ENCODE measurements at places on chromosomes 5 and 9.

- DNase-seq = no peak
Measured at GRCh38 chr5:114857941-114858551, 311.7 kb downstream of the TRIM36 start.

DNA sequence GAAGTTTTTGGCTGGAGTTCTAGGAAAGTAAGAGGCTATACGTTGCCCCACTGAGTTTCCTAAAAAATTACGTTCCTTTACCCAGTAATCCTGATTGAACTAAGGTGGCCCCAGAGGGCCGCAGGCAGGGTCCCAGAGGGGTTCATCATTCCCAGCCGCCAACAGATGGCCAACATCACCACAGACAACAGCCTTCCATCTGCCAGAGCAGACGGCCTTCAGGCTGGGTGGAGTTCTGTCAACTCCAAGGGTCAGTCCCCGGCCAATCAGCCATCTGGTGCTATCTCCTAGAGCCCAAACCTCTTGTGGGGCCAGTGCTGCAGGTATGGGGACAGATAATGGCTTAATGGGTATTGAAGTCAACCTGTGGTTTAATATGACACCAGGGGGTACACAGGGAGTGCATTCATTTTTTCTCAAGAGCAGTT lies 30.4 kb downstream of the TBC1D2 start:
- no peak for DNase-seq

- no peak for DNase-seq
Measured at GRCh38 chr5:147689426-147689825, 93.1 kb downstream of the JAKMIP2 start.

- DNase-seq = no peak
Measured at GRCh38 chr9:22111954-22112247, 102.8 kb upstream of the CDKN2B start.

DNA sequence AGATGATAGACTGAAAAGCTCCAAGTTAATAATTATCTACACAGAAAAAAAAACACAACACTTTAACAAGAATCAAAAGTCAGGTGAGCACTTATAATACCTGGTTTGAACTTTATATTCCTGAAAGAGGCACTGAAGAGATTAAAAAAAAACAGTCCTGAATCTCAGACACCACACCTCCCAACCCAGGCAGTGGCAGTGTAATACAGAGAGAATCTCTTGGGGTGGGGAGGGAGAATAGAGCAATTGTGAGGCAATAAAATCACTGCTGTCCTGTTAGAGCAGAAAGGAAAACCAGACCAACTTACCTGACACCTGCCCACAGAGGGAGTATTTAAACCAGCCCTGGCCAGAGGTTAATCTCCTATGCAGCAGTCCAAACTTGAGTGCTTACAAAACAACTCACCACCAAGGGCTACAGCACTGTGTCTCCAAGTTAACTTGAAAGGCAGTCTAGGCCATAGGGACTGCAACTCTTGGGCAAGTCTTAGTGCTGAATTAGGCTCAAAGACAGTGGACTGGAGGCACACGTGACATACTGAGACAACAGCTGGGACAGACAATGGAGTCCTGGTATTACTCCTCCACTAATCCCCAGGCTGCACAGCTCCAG lies 54.2 kb downstream of the SLCO4C1 start:
- DNase-seq = no peak

- no peak for DNase-seq
Measured at GRCh38 chr5:157542282-157543000, 33.1 kb downstream of the ADAM19 start.
